Activated T-helper 1 cell treated with anti-CD3 and anti-CD28 coated beads, Interleukin-2, amount 50 U/mL, for 16 hours (primary cell): ENCODE measurements at places on chromosomes 1 and 21.

DNA sequence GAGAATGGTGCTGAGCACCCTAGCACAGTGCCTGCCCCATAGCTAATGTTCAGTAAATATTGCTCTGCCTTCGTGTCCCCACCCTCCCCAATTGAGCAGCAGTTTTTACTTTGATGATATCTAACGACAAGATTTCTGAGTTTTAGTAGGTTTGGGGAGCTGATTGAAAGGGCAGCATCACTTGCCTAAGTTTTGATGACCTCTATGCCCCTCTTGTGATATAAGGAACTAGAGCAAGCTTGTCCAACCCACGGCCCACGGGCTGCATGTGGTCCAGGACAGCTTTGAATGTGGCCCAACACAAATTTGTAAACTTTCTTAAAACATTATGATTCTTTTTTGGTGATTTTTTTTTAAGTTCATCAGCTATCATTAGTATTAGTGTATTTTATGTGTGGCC lies 1.6 kb downstream of the CNIH4 start:
- DNase-seq = no peak

DNA sequence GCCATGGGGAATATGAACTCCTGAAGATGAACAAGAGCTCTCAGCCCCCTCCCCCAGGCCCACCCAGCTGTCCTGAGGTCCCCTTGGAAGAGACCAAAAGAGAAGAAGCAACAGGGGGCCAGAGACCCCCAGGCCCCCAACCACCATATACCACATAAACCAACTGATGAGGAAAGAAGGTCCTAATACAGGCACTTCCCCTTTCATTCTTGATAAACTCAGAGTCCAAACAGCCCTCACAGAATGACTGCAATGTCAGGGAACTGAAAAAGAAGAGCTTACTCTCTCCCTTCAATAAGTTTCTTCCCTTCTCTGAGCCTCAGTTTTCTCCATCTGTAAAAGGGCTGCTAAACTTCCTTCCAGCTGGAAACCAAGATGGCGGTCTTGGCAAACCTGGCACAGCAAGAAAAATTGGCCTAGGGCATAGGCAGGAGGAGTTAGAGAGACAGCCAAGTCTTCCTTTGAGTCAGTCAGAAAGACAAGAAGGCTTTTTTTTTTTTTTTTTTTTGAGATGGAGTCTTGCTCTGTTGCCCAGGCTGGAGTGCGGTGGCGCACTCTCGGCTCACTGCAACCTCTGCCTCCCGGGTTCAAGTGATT lies 90.5 kb downstream of the VWA5B1 start:
- no peak for DNase-seq

- no peak for DNase-seq
These were observed 320.3 kb upstream of the VAMP3 start for GRCh38 chr1:7450838-7451237.

DNA sequence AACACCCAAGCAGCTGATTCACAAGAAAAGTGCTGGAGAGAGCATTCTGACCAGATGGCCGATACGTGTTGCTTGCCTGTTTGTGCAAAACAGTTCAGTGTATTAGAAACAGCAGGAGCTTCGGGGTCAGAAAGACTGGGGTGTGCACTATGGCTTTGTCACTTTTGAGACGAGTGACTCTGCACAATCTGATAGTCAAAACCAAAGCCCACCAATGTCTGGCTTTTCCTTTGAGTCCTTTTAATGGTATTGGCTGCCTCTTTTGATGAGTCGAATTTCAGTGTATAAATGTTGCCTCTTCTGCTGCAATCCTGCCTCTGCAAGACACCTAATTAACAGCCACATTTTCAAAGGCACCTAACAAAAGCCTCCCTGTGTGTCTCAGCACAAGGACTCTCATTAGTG lies 444.6 kb downstream of the AJAP1 start:
- DNase-seq = no peak

DNA sequence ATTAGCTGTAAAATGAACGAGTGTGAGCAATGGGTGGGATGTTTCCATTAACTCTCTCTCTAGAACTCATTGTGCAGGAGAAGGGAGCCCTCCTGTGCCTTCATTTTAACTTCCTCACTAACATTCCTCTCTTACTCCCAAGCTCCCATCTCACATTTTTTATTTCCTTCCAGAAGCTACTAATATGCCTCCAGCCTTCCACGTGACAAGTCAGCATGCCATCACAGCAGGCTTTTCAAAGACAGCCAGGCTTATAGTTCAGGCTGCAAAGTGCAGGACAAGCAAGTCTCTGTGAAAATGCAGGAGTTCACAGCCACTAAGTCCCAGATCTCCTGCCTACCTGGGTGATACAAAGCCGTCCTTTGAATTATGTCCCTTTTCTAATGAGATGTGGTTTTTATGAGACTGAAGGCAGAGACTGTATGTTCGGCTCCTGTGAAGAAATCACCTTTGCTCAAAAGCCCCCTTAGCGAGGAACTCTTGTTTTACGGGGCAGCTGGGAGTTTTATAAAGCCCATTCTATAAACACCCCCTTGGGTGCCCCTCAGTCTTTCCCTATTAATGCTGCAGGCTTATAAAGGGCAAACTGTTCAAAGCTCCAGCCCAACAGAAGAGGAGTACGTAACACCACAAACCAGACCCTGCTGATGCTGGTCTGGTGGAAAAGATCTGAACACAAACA lies 14.8 kb upstream of the ANGPTL7 start:
- no peak for DNase-seq

- DNase-seq = no peak
These were observed 129.5 kb downstream of the PIGK start for GRCh38 chr1:77089756-77090155.

DNA sequence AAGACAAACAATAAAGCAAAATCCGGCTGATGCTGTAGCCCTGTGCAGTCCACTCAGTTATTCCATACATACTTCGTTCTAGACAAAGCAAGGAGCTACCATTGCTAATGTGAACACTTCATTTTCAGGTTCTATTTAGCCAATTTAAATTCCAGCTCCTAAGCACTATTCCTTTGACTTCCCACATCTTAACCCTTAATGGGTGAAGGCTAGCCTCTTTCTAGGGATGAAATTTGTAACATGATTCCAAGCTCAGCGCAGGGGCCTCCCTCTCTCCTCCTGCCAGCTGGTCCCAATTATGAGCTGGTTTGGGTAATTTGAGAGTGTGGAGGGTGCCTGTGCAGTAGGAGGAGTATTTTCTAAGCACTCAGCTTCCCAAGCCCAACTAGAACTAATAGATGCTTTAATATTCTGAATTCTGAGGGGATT lies 53.9 kb upstream of the PTGFRN start:
- DNase-seq = no peak

DNA sequence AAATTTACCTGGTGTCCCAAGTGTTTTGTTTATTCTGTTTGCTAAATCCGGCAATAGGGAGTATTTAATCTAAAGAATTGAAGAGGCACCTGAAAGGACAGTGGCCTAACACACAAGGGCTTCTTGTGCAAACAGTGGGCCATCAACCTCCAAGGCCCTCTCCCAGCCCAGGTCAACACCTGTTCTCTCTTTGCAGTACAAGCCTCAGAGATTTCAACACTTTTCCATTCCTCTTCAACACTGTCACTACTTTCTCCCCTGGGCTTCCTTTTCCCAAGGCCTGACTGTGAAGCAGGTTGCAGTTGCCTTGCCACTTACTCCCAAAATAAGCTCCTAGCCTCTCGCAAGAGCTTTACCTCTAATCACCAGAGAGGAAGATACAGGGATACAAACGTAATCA lies 3.2 kb upstream of the SNAPIN start:
- DNase-seq = no peak

GRCh38 chr1:218556016-218556415 lies 210.9 kb downstream of the TGFB2 start:
- DNase-seq = no peak

DNA sequence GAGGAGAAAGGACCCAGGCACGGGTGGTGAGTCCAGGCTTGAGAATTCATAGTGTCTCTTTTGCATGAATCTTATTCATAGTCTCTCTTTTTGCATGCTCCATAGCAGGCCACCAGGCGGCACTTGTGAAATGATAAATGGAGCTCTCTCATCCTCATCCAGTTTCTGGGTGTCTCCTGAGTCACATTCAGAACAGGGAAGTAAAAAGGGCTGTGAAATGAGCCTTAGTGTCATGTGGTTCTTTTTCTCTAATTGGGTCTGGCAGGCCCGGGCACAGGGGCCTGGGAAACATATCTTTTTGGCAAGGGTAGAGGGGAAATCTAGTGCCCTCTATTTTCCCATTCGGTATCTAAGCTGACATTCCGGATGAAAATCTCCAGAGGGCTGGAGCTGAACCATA lies 19.1 kb upstream of the NCF2 start:
- no peak for DNase-seq

DNA sequence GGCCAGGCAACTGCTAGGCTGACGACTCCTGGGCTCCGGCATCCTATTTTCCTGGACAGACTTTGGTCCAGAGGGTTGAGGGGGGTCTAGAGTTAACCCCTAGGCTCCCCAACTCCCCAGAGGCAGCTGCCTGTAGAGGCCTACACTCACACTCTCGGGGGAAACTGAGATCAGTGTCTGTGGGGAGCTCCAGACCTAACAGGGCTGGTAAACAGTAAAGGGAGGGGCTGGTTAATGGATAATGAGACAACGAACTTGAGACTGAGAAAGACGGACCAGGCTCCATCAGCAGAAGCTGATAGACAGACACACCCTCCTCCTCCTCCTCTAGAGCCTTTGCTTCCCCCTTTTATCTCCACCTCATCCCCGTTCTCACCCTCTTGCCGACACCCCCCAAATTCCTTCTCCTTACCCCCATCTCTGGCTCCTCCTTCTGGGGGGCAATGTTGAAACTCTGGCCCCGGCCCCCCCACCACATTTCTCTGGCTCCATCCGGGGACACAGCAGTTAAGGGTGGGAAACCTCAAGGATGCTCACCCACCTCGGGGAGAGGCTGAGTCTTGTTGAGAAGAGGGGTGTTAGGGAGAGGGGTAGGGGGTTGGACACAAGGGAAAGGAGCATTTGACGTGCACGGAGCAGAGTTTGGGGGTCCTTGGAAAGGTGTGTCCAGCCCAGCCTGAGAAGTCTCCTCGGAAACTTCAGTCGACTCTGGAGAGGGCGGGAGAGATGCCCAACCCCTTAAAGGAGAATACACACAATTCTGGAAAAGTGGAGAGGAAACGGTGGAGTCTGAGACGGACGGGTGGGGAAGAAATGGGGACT lies at the start of gene MTMR11:
Gene MTMR11 (minus strand): TSS at position 710 of the 822 bp plus-strand sequence. CDS start 232 bp downstream, at position 478.
- no peak for DNase-seq

DNA sequence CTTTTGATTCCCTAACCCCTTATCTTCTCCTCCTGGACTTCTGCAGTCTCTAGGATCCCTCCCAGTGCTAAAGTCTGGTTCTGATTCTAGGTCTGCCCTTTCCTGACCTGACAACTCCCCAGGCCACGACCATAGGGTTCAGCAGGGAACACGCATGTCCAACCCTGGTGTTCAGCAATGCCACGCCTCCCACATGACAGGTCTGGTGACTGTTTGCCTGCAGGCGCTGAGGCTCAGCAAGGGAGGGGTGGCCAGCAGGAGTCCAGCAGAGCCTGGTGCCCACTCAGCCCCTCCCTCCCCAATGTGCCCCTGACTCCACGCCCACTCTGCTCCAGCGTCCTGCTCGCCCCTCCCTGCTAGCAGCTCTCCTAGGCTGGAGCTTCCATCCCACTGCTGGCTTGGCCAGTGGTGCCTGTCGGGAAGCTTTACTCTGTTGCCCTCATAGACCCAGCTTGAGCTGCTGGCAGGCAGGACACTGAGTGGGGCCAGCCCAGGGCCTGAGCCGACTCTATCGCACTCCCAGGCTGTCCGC lies 17.3 kb downstream of the SLC9A1 start:
- no peak for DNase-seq

DNA sequence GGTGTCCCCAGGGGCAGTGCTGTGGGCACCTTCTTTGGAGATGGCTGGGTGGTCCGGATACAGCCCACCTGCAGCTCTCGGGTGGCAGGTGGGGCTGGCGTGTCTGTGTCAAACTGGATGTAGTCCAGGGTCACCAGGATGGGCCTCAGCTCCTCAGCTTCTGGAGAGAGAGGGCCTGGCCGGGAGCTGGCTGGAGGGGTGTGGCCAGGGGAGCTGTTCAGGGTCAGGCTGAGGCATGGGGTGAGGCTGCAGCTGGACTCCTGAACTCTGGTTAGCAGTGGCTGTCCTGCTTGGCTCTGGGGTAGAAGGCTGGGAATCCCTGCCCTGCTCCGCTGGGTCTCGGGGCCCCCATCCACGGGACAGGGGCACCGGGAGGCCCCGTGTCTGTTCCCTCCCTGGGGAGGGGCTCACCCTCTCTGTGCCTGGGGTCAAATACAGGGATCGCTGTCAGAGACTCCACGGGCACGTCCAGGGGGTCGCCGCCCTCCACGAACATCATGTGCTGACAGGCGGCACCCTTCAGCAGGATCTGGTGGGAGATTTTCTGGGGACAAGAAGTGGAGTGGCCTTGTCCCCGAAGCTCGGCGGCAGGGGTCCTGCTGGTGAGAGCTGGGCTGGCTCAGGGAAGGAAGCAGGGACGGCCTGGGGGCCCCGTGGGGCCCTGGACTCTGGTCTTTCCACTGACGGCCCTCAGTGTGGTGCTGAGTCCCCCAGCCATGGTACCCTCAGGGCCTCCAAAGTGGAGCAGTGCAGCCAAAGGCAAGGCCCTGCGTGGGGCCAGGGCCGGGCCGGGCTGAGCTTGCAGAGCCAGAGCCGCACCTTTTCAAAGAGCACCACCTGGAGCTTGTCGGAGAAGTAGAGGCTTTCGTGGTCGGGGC lies 4.1 kb upstream of the TMEM52 start:
- no peak for DNase-seq

- no peak for DNase-seq
These were observed 26.3 kb downstream of the PER3 start for GRCh38 chr1:7810395-7810794.

- DNase-seq = no peak
These were observed 163.6 kb downstream of the ST6GALNAC3 start for GRCh38 chr1:76238094-76238628.

GRCh38 chr1:162557536-162557935 lies 4.0 kb upstream of the UAP1 start:
- no peak for DNase-seq

- no peak for DNase-seq
These were observed 51.2 kb downstream of the CD2 start for GRCh38 chr1:116805398-116805797.

- no peak for DNase-seq
These were observed 16.7 kb downstream of the CAMTA1 start for GRCh38 chr1:6801966-6802365.

- no peak for DNase-seq
These were observed 37.0 kb downstream of the DMAP1 start for GRCh38 chr1:44250068-44250781.

GRCh38 chr1:99503276-99503747 lies 142.6 kb upstream of the PALMD start:
- no peak for DNase-seq

GRCh38 chr1:66999640-67000400 lies 54.1 kb downstream of the SLC35D1 start:
- no peak for DNase-seq

DNA sequence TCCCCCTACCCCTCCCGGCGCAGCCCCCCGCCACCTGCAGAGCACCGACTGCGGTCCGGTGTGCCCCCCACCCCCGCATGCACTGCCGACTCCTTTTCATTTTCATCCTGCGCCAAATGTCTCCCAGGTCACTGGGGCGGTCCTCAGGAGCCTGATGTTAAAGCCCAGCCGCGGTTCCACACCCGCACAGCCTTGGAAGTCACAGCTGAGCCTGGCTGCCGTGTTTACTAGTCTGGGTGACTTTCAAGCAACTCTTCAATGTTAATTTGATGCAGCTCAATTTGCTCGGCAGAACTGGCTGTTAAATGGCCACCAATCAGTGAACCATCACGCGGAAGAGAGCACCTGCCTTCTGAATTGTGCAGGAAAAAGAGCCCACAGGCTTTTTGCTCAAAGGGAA lies 27.2 kb downstream of the THAP3 start:
- no peak for DNase-seq
